Activated CD4-positive, alpha-beta T cell treated with anti-CD3 and anti-CD28 coated beads, Interleukin-2, amount 50 U/mL, for 4 hours (primary cell): ENCODE measurements at places on chromosomes 12 and 14.

DNA sequence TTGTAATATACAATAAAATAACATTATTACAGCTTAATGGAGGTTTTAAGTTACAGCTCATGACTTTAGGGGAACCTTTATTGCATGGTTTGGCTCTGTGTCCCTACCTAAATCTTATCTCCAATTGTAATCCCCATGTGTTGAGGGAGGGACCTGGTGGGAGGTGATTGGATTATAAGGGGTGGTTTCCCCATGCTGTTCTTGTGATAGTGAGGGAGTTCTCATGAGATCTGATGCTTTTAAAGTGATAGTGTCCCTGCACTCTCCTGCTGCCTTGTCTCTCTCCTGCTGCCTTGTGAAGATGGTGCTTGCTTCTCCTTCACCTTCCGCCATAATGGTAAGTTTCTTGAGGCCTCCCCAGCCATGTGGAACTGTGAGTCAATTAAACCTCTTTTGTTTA, 132.1 kb upstream of the SYT1 start:
- DNase-seq = no peak

DNA sequence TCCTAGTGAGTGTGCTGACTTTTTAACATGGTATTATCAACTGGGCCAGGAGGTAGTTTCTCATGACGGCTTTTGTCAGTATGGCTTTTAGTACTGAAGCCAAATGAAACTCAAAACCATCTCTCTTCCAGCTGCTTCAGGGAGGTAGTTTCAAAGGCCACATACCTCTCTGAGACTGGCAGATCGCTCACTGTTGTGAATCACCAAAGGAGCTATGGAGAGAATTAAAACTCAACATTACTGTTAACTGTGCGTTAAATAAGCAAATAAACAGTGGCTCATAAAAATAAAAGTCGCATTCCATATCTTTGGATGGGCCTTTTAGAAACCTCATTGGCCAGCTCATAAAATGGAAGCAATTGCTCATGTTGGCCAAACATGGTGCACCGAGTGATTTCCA, 141.1 kb downstream of the HMGA2 start:
- DNase-seq = no peak

DNA sequence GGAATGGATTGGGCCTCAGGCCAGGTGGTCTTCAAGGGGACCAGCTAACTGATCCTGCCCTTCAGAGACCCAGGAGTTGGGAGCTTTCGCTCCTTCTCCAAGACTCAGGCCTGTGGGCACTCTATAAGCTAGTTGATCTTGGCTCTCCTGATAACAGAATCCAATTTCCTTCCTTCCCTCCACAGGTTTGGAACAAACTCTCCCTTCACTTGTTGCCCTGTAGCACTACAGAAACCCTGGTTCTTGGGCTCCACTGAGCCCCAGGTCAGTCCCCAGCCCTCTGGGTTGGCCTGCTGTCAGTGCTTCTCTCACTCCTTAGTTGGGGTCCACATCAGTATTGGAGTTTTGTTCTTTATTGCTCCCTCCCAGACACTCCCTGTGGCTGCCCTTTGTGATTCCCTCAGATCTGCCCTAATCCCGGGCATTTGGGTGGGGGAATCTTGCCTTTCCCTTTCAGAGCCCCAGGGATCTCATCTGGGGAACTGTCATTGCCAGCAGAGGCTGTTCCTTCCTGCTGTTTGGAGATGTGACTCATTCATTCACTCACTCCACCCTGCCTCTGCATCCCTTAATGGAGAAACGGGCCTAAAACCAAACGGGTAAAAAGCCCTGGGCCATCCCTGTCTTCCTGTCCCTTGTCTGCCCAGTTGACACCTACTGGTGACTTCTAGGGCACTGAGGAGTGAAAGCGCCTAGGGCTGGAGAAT, 4.4 kb upstream of the GPD1 start:
- no peak for DNase-seq

DNA sequence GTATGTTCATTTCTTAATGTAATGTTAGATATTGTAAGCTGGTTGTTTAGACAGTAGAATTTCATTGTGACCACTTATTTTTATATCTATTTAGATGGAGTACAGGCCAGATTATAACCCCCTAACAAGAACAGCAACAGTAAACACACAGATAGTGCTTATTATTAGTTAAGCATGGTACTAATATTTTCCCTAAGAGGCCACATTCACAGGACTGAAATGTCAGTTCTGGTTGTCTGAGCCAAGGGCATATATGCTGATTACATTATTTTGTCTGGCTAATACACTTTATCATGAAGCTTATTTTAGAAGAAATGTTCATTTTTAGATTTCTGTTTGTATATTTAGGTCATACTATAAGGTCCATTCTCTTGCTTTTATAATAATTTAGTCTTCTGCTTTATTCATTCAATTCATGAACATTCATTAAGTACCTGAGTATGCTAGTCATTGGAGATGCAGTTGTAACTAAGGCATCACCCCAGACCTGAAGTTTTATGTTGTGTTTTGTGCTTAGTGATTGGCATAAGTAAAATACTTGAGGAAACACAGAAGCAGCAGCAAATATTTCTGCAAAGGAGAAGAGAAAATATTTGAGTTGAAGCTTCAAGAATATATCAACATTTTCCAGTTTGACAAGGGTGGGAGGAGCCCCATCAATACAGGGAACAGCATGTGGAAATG, 413.7 kb downstream of the RAD51B start:
- no peak for DNase-seq

GRCh38 chr12:98296462-98297079, 218.8 kb upstream of the TMPO start:
- no peak for DNase-seq
